ENCODE measurements at places on chromosomes 7 and 10.

GRCh38 chr7:31336202-31337001 is 4.1 kb downstream of the NEUROD6 start:
- DNase-seq = no peak

DNA sequence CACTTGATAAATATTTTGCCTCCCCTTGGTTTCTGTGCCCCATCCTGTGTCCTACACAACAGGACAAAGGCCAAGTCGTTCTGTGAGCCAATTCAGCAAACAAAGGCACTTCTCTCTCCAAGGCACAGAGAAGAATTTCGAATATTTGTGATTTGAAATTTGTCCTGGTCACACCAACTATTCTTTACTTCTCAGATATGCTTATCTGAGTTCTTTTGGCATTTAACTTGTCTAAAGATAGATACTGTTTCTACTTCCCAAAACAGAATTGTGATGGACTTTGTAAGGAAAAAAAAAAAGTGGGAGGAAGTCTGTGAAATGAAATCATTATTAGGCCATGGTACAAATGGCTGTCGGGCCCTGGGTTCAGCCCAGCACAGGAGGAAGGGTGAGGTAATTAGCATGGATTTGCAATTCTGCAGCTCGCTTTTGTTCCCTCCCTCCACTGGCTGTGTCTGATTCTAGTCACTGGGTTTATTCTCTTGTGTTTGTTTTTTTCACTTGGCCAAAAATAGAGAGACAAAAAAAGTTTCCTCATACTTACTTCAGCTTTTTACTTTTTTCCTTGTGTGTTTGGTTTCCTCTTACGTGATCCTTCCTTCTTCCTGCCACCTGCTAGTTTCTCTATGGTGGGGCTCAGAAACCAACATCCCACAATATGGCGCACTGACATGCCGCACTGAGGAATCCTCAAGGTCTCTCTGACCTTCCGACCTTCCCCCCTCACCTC is 108.2 kb upstream of the MKLN1 start:
- no peak for DNase-seq

DNA sequence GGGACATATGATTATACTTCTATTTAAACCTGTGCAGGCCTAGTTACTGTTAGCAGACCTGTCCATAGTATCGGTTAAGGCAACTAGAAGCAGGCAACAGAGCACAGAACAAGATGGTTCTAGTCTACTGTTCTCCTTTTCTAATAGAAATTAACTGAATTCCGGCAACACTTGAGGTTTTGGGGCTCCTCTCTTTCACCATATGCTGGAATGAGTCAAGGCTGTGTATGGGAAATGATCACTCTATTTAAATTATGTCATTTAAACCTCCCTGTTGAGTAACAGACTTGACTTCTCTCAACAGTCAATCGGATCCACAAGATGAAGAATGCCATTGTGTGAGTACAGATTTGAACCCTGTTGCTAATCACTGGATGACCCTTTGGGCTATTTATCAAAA is 6.2 kb upstream of the OTUD1 start:
- DNase-seq = no peak

DNA sequence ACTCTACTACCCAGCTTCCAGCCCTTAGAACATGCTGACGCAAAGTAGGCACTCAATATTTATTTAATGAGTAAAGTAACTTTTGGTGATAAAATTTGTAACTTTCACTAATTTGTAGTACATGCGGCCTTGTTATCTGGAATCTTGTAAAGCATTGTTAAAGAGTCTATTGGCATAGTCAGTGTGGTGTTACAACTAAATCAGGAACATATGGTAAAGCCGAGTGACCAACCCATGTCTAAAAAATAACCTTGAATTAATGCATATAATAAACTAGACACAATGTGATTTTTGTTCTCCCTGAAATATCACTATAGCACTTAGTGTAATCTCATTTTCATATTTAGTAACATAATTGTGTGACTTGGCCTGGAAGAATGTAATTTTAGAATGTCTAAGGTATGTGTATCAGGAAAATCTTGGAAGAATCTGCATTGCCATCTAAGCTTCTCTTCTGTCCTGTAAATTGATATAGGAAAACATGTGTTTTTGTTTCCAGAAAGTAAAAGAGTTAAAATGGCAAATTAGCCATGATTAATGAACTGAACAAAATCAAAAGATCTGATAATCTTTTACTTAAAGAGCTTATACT is 256.7 kb upstream of the GNAI1 start:
- no peak for DNase-seq

DNA sequence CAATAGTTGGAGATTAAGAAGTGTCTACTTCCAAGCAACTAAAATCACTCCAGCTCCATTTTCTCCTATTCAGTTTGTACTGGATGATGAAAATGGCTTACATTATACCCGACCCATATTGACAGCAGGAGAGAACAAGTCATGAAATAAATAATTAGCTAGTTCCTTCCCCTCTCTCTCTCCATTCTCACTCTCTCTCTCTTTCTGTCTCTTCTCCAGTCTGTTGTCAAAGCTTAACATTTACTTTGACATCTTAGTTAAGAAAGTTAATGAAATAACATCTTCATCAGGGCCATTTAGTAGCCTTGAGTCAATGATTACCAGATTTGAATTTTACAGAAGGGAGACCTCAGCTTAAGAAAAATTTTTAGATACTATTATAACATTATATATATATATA is 138.5 kb downstream of the ARID5B start:
- DNase-seq = no peak

DNA sequence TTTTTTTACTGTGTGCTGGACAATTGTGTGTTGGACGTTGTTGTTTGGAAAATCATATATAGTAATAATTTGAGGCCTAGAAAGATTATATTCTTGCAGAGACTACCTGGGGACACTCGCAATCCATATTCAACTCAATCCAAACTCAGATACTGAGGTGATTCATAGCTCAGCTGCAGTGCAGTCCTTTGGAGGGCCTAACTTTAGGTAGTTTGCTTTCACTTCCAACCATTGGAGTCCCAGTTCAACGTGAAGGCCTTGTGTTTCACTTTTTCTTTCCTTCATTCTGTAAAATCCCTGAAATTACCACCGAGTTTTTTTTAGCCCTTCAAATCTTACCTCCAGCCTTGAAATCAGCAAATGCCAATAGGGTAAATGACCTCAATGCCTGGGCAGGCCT is 32.3 kb downstream of the ATRNL1 start:
- no peak for DNase-seq

DNA sequence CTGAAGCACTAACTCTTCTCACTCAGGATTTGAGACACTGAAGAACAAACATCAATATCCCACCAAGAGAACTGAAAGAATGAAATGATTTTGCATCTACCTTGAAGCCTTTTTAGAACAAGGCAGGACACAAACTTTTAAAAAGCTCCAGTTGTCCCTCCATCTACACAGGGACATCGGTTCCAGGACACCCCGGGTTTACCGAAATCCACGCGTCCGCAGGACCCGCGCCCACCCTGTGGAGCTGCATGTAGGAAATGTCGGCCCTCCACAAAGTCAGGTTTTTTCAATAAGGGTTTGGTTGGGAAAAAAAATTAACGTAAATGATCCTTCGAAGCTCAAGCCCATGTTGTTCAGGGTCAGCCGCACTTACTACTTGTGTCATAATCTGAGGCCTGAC is 94.0 kb downstream of the DIP2C start:
- no peak for DNase-seq

- DNase-seq = no peak
Observed at GRCh38 chr10:1347962-1348772, 292.0 kb downstream of the WDR37 start.

GRCh38 chr7:69959789-69960499 is 361.7 kb downstream of the AUTS2 start:
- no peak for DNase-seq

- peak; percentile 65 for DNase-seq
Observed at GRCh38 chr10:80535671-80536360, 1.9 kb upstream of the SH2D4B start.

DNA sequence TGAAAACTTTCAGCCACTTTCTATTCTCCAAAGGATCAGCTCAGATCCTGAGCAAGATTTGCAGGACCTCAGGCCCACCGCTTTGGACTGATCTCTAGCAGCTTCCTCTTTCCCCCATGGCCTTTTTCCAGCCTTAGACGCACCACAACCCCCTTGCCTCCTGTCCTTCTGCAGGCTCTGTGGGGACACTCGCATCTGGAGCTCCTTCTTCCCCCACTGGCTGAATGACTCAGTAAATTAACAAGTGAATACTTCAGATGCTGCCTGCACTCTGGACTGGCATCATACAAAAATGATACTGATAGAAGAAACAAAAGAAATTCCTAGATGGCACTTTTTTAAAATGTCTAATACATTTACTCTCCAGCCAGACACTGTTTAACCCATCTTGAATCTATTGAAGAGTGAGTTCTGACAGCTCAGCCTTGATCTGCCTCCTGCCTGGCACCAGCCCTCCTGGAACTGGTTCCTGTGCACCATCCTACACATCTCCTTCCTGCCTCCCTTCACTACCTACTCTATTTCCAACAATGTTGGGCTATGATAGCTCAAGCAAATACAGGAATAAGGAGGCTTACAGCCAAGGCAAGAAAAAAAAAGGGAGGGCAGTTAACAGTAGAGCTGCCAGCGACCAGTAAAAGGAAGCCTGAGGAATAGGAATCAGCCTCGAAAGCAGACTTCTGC is 3.3 kb downstream of the FRMPD2 start:
- DNase-seq = no peak

GRCh38 chr10:101270763-101271162 is 41.5 kb upstream of the LBX1 start:
- DNase-seq = no peak

- DNase-seq = no peak
Observed at GRCh38 chr7:8387551-8388256, 45.7 kb upstream of the NXPH1 start.

GRCh38 chr10:91313796-91314485 is 93.5 kb downstream of the PCGF5 start:
- no peak for DNase-seq

DNA sequence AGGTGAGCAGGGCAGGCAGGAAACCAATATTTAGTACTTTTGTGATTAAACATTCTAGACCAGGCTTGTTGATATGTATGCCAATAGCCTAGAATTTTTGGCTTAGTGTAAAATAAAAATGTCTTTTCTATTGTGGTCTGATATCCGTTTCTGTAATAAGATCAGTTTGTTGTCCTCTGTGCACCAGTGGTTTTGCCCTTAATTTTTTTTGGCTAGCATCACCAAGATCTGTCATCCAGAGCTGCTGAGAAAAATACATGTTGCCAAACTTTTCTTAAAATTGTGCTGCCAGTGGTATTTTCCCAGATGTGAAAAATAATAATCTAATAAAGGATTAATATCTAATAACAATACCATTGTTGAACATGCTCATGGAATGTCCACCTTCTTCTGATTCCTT is 115.6 kb downstream of the TWIST1 start:
- DNase-seq = no peak

GRCh38 chr7:129431911-129432643 is 2.2 kb upstream of the STRIP2 start:
- no peak for DNase-seq

DNA sequence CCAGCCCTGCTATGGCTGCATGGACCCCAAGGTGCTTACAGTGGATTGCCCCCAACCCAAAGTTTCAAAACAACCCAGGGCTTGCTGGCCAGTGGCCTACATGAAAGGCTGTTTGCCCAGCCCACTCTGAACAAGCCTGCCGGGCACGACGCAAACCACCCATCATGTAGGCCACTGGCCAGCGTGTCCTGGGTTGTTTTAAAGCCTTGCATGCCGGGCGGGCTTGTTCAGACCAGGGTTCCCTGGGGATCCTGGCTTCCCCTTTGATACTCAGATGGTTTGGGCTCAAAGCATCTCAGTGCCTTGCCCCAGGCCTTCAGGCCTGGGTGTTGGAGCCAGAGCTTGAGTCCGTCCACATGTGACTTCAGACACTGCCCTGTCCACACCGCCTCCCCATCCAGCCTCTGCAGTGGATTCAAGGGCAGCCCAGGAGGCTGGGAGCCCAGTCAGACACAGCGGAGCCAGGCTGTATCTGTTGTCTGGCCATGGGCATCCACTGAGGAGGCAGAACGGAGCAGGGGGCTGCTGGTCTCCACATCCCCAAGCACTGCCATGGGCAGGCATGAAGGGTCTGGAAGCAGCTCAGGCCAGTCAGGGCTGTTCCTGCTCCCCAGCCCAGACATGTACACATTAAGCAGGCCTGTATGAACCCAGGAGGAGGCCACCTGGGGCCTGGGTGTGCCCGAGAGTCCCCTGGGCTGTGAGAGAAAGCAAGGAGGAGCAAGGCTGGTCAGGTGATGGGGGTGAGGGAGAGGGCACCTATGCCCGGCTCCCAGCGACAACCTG is 4.0 kb upstream of the ADIRF start:
- no peak for DNase-seq

DNA sequence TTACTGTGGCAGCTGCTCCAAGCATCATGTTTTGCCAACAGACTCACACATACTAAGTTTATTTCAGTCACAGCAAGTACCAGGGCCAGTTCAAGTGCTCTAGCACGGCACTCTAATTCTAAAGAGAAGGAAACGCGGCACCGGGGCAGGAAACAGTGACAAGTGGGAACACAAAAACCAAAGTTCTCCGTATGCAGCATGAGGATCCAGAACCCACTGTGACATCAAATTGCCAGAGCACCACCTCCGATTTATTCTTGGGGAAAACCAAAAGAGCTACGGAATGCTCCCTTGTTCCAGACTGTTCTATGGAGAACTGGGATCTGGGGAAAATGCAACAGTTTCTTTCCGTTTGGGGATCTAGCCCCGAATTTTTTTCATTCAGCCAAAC is 448 bp upstream of the PTER start:
- DNase-seq = no peak

- no peak for DNase-seq
Observed at GRCh38 chr7:105600720-105601550, 19.6 kb upstream of the EFCAB10 start.

DNA sequence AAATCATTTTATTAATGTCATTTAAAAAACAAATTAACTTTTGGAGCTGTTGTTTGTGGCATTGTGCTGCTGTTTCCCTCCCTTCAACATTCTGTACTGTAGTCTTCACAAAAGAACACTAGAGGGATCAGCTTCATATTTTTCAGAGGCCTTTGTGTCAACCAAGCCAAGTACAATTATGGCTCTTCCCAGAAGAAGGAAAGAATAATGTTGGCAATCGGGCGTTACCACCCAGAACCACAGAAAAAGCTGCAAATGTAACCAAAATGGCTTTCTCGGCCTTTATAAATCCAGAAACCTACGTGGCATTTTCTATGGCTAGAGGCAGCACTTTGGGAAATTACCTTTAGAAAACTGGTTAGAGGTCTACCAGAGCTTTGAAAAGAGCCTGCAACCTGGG is 98.8 kb upstream of the COL1A2 start:
- no peak for DNase-seq
